ENCODE measurements at places on chromosomes 2 and 18.

- DNase-seq = no peak
These were observed 15.2 kb downstream of the INPP5D start for GRCh38 chr2:233075141-233075965.

GRCh38 chr2:58866040-58866439 is 624.9 kb upstream of the FANCL start:
- DNase-seq = no peak

DNA sequence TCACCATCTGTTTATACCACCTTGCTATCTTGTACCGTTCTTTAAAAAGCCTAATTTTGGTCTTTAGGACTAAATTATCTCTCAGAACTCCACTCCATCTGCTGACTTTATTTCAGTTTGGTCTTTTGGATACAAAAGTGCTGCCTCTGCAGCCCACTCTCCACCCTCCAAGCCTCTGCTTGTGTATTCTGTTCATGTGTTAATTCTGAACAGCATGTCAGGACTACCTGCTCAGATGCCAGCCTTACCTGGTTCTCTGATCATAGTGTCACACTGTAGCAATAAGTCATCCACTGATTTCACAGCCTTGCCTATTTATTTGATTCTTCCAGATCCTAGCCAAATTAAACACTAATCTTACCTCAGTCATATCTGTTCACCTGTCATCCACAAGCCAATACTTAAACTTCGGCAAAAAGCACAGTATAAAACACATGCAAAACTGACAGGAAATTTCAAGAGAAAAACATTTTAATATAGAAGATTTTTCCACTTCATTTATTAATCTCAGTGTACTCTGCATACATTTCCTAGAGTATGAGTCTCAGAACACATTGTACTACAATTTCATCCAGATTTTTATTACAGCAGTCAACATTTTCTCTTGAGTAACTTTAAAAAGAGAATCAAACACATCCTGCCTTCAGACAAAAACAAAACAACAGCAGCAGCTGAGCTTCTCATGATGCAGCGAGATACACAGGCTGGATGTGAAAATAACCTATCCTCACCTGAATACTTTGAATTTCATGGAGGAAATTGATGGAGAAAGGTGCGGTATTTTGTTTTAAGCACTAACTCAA is 64.9 kb downstream of the PPP1R1C start:
- no peak for DNase-seq

GRCh38 chr2:30115141-30115980 is 31.4 kb upstream of the YPEL5 start:
- peak; percentile 82 for DNase-seq

DNA sequence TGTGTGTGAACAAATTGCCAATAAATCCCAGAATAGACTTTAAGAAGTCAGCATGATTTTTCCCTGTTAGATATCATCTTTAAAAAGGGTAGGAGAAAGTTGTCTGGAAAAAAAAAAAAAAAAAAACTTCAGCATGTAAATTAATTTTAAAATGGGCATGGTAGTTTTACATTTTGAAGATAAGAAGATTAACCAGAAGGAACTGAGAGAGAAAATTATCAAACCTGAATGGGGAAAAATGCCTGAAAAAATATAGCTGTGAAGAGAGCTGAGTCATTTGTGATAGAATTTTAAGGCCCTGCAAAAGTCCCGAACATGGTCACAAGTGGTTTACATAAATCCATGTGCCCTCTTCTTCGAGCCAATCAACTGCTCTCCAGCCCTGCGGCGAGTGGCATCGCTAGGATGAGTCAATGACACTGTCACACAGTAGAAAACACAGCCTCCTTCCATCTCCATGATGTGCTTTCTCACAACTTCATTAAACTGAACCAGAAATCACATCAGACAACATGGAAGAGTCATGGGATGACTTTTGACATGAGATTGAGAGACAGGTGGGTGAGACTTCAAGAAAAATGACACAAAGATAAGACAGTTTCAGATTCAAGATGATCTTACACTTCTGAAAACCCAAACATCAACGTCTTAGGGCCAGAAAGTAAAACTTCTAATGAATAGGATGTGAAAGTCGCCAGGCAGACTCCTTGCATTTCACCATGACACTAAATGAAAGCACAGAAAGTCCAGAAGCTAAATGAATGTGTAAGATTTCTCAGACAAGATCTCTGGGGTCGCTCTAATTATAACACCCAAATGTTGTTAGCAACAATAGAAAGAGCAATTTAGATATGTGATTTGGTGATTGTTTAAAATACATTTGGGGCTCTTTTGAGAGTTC is 273.0 kb upstream of the ID2 start:
- DNase-seq = no peak
